ENCODE measurements at places on chromosomes 12 and 14.

- no peak for DNase-seq
Measured at GRCh38 chr12:104505095-104505818, 48.5 kb downstream of the CHST11 start.

DNA sequence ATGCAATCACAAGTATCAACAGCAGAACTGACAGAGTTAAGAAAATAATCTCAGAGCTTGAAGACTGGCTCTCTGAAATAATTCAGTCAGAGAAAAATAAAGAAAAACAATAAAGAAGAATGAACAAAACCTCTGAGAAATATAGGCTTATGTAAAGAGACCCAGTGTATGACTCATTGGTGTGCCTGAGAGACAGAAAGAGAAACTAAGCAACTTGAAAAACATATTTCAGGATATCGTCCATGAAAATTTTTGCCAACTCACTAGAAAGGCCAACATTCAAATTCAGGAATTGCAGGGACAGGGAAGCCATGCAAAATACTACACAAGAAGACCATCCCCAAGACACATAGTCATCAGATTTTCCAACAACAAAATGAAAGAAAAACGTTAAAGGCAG lies 56.2 kb downstream of the APOBEC1 start:
- DNase-seq, result no peak

DNA sequence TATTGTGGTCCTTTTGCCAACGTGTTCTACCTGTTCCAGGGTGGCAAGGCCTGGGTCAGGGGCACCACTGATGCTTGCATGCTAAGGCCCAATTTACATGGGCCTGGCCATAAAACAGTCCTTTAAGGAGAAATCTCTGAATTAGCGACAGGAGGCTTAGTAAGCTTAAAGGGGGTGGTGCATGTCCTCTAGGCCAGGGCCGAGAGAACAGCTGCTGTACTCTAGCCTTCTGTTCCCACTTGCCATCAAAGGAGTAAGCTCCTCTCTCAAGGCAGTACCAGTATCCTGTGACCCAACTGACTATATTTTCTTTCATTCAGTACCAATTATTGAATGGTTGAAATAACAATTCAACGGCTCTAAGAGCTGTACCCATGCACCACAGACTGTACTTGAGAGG lies 67.7 kb upstream of the ZDHHC17 start:
- DNase-seq, result no peak

DNA sequence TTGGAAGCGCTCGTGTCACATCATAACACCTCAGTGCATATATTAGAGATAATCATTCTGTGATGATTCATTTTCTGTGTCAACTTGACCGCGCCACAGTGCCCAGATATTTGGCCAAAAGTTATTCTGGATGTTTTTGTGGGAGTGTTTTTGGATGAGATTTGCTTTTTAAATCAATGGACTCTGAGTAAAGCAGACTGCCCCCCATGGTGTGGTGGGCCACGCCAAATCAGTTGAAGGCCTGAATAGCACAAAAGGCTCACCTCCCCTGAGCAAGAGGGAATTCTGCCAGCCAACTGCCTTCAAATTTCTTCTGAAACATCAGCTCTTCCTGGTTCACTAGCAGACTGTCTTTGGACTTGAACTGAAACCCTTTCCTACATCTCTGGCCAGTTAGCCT lies 24.6 kb upstream of the MAP3K9 start:
- DNase-seq, result no peak

GRCh38 chr12:110993434-110993833 lies 73.1 kb upstream of the MYL2 start:
- DNase-seq, result no peak

All from vagina (tissue), 2 donors.